Hematopoietic multipotent progenitor cell treated with erythropoietin and hydrocortisone succinate and interleukin-3 and kit ligand, for 4 days (in vitro differentiated cells): ENCODE measurements at places on chromosomes 6 and 20.

- DNase-seq = no peak
Measured at GRCh38 chr6:133466680-133467079, 225.5 kb downstream of the EYA4 start.

GRCh38 chr6:135833771-135834170 is 17.7 kb upstream of the PDE7B start:
- no peak for DNase-seq

DNA sequence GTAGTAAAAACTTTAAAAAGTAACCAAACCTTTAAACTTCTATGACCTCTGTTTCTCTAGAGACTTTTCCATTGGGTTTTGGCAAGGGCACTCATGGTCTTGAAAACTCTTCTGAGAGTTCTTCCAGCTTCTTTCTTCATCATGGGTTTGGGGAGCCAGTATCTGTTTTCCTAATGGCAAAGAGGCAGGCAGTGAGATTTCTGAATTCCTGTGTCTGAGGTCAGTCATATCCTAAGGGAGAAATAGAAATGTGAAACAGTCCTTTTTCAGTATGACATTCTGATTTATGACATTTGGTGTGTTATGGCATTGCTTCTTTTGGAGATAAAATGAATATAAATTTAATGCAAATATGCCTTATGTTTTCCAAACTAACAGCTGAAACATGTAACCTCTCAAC is 518.5 kb upstream of the MARCKS start:
- no peak for DNase-seq

GRCh38 chr6:169859978-169860703 is 108.7 kb downstream of the ERMARD start:
- DNase-seq = no peak

DNA sequence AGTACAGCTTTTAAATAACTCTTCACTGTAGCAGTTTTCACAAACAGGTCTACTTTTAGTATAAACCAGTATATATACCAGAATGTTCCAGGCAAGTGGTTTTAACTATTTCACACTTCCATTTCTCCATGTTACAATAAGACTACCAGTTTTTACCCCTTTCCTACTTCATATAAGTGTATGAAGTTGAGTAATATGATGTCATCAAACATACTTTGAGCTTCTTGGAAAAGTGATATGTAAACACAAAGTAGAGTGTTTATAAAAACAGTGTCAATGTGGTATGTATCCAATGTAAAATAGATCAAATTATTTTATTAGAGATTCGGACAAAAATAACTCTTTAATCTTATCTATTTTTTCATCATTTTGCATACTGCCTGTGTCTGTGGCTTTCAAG is 2.5 kb upstream of the PAQR8 start:
- no peak for DNase-seq

GRCh38 chr6:163019926-163020325 is 292.2 kb downstream of the PACRG start:
- DNase-seq = no peak

GRCh38 chr6:12472601-12473038 is 182.5 kb downstream of the EDN1 start:
- no peak for DNase-seq

- no peak for DNase-seq
Measured at GRCh38 chr20:51666126-51666525, 102.1 kb downstream of the ATP9A start.

- DNase-seq = no peak
Measured at GRCh38 chr6:85372188-85372914, 77.5 kb upstream of the NT5E start.

GRCh38 chr6:155351273-155352129 is 37.2 kb upstream of the TFB1M start:
- no peak for DNase-seq

- no peak for DNase-seq
Measured at GRCh38 chr6:45469663-45470062, 91.9 kb upstream of the SUPT3H start.

DNA sequence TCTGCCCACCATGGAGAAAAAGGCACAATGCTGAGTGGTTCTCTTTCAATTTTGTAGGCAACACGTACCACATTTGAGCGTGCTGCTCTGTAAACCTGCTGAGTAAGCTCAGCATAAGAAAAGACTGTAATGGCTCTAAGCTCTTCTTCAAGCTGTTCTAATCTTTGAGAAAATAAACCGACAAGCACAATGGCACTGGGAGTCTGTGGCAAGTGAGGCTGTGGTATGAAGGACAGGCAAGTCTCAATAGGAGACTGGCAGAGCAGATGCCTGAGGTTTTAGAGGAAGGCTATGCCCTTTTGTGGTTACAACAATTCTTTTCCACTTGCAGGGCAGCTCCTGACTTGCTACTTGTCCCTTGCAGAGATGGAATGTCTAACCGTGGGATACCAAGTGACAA is 136.7 kb upstream of the EXOC2 start:
- DNase-seq = no peak

- DNase-seq = peak; percentile 86
Measured at GRCh38 chr6:15672291-15672690, 9.5 kb upstream of the DTNBP1 start.

DNA sequence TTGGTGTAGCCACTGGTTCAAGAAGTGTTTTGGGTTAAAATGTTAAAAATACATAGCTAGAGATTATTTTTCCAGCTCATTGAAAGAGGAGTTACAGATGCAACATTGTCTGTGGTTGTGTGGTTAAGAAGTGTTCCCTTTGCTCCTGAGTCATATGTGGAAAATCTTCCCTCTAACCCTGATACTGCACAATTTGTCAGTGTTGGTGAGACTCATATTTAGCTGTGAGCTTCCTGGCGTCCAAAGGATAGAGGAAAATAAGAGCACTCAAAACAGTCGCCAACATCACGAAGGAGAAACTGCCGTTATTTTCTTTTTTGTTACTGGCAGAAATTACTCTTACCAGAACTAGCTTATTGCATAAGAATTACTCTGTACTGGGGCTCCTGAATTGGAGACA is 250.4 kb downstream of the CDH4 start:
- no peak for DNase-seq

DNA sequence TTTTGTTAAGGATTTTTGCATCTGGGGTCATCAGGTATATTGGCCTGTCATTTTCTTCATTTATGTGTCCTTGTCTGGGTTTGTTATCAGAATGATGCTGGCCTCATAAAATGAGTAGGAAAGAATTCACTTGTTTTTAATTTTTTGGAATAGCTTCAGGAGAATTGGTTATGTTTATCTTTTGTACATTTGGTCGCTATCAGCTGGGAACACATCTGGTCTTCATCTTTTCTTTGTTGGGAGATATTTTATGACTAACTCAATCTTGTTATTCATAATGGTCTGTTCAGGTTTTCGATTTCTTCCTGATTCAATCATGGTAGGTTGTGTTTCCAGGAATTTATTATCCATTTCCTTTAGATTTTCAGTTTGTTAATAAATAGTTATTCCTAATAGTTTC is 207.5 kb upstream of the ASCC3 start:
- no peak for DNase-seq

DNA sequence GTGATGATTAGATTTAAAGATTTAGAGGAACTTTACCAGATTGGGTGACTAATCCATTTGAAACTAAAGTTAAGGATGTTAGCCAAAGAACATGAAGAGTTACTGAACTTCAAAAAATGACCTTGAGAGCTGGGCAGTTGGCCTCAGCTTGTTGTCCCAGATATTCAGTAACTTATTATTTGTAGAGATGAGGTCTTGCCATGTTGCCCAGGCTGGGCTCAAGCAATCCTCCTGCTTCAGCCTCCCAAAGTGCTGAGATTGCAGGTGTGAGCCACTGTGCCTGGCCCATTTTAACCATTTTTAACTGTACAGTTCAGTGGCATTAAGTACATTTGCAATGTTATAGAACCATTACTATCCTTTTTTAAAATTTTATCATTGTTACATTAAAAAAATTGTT is 161.5 kb downstream of the SLC16A10 start:
- DNase-seq = no peak

- DNase-seq = peak; percentile 43
Measured at GRCh38 chr6:138772596-138773176, 883 bp upstream of the CCDC28A start.

DNA sequence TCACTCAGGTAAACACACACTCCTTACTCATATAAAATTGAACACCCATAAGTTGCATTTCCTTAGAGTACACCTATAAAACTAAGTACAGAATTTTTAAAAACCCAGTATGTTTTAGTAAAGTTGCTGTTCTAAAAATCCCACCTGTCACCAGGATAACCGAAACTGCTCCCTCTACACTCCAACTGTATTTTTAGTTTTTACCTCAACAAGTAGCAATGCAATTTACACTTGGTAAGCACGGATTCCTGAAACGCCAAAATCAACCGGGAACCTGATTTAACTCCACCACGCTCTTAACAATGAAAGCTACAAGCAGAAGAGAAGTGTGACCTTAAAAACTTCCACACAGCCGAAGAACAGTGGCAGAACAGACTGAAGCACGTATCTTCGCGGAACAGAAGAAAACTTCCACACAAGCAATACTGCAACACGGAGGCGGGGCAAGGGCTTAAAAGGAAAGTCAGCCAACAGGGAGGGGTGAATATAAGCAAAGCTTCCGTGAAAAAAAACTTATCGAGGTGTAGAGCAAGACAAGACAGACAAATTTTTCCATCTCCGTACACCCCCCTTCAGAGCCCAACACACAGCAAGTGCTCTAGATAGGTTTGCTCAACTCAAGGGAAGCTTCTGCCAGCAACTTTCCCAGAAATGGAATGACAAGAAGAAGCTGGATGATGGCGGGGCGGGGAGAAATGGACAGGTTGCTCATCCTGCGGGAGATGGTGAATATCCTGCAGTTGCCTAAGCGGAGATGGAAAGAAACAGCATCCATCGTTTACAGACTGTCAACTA is 1.4 kb downstream of the STAU1 start:
- DNase-seq = peak; percentile 90

DNA sequence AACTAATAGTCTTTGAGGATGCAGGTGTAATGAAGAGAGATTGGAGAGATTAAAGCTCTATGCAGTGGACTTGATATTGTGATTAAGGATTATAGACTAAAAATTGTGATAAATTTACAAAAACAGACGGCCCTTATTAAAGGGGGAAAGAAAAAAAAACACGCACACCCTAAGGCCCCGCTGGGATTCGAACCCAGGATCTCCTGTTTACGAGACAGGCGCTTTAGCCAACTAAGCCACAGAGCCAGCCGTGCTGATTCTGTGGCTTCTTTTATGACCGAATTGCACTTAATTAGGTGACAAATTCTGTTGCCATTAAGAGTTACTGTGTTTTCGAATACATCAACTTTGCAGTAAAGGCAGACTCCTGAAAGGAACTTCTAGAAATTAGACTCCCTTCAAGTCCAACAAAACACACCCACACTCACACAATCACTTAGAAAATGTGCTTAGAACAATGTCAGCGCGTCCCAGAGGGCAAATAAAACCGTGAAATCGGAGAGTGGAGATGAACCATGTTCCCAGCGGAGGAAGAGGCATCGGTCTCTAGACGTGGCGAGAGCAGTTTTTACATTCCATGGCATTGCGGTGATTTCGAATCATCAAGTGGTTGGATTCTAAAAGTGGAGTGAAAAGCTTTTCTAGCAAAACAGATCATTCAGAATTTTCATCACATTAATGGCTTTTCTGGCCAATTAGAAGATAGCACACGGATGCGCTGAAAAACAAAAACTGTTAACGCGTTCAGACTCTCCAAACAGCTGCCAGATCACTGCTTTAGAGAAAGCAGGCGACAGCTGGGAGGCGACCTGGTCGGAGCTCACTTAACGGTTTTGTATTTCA is 122.6 kb downstream of the GPX5 start:
- peak; percentile 92 for DNase-seq

DNA sequence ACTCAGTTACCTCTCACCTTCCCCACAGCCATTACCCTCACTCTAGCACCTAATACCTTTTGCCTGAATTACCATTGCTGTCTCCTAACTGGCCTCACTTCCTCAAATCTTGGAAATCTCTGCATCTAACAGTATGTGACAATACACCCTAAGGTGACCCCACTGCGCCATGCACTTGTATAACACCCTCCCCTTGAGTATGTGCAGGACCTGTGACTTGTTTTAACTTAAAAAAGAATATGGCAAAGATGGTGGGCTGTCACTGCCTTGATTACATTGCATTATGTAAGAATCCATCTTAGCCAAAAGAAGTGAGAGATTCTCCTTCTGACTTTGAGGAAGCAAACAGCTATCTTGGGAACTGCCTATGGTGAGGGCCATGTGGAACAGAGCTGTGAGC is 29.9 kb upstream of the PKHD1 start:
- DNase-seq = no peak

GRCh38 chr6:149285626-149286025 is 31.9 kb upstream of the TAB2 start:
- no peak for DNase-seq

- no peak for DNase-seq
Measured at GRCh38 chr6:131780600-131780999, 27.2 kb upstream of the ENPP1 start.

DNA sequence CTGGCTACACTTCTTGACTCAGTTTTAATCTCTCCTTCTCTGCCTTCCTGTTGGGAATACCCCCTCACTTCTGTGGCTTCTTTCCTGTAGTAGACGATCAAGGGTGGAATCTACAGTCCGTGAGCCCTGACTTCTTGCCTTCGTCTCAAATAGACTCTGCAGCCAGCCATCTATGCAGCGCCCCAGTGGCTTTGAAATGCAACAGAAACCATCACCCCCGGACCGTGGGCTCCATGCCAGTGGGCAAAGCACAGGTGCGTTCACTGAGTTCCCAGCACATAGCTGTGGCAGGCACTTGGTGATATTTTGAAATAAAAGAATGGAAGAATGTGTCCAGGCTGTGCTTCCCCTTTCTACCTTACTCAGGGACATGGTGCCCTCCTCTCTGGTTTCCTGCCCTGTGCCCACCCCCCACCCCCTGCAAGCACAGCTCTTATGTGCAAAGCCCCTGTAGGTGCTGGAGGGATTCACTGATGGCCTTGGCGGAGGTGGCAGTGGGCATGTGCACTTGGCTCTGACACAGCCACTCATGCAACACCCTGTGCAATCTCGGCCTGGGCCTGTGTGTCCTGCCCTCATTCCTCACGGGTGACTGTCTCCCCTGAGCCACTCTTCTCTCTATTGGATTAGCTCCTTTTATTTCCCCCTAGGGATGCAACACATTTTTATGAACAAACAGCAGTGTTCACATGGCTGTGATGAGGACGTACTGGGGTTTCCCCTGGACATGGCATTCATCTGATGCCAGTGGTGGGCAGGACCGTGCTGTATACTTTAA is 5.5 kb upstream of the CDSN start:
- peak; percentile 12 for DNase-seq

GRCh38 chr20:49966861-49967260 is 15.9 kb upstream of the SNAI1 start:
- DNase-seq = no peak

DNA sequence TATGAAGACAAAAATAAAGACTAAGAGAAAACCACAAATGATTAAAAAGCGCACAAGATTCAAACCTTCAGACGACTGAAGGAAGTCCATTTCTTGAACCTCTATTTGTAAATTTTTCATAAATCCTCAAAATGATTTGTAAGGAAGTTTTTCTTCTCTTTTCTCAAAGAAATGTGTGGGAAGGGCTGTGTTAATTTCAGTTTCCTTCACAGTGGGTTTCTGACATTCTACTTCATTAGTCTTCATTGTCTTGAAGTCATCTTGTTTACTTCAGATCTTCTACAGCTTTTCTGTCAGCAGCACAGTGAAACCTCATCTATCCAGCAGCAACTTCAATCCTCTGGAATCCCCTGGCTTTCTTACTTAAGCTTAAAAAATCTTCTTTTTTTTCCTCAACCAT is 87.6 kb upstream of the MYLIP start:
- no peak for DNase-seq

GRCh38 chr6:44003345-44004061 is 123.7 kb downstream of the MRPL14 start:
- DNase-seq = peak; percentile 30
